ENCODE measurements at places on chromosomes 2 and 18.

GRCh38 chr2:42164046-42164445, 5.1 kb upstream of the EML4 start:
- H3K4me1 ChIP-seq: peaks cover 17% of the 10 kb centered on the region
- no peak overlapping the region for H3K27ac ChIP-seq
- H3K36me3 ChIP-seq: no peaks in the 10 kb centered on the region
- H3K4me3 ChIP-seq: no peak overlapping the region
- DNase-seq: no peak

- H3K36me3 ChIP-seq: peaks cover 8% of the 10 kb centered on the region
- H3K4me3 ChIP-seq: no peak overlapping the region
- H3K4me1 ChIP-seq: peaks cover 11% of the 10 kb centered on the region
- peaks cover 3% of the 10 kb centered on the region for H3K27me3 ChIP-seq
- no peak for DNase-seq
Observed at GRCh38 chr2:115569547-115569946, 1127.1 kb downstream of the DPP10 start.

DNA sequence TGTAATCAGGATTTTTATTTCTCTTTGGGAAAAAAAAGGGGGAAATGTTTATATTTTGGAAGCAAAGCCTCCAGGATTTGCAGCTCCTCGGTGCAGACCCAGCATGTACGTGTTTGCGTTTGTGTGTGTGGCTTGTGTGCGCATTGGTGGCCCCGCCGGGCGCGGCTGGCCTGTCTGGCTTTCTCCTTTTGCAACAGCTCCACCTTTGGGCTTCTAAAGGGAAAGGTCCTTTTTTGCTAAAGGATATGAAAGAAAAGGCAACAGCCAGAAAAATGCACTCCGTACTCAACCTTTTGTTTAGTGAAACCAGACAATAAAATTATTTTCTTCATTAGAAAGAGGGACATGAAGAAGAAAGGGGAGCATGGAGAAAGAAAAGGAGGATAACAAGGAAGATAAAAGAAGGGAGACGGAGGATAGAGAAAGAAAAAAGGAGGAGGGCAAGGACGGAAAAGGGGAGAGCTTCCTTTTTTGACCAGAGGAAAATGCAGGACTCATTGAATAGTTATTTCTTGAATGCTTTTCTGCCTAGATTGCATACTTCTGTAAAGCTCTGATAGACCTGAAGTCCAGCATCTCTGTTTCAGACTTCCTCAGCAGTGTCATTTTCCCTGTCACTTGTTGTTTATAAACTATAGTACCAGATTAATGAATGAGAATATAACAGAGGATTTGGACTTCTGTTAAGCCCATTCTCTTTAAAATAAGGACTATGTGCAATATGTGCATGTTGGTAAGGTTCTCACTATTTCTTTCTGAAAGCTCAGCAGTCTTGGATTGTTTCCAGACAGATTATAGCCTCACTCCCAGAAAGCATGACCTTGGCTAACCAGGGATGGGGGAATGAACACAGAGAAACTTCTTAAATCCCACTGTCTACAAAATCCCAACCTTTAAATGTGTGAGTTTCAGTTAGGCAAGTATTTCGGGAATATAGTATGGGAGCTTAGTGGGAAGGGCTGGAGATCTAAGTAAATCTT, 563.1 kb upstream of the PIK3C3 start:
- H3K4me1 ChIP-seq: peaks cover 42% of the 10 kb centered on the region
- peak; percentile 73 for DNase-seq
- H3K36me3 ChIP-seq: no peaks in the 10 kb centered on the region
- no peak overlapping the region for H3K27ac ChIP-seq
- H3K4me3 ChIP-seq: peak overlapping the region; percentile 77

- H3K4me3 ChIP-seq: no peak overlapping the region
- no peaks in the 10 kb centered on the region for H3K4me1 ChIP-seq
- H3K36me3 ChIP-seq: no peaks in the 10 kb centered on the region
- no peak for DNase-seq
- no peaks in the 10 kb centered on the region for H3K27me3 ChIP-seq
Observed at GRCh38 chr2:7744827-7745226, 827.6 kb downstream of the RNF144A start.
